ENCODE measurements at places on chromosomes 13 and 19.

DNA sequence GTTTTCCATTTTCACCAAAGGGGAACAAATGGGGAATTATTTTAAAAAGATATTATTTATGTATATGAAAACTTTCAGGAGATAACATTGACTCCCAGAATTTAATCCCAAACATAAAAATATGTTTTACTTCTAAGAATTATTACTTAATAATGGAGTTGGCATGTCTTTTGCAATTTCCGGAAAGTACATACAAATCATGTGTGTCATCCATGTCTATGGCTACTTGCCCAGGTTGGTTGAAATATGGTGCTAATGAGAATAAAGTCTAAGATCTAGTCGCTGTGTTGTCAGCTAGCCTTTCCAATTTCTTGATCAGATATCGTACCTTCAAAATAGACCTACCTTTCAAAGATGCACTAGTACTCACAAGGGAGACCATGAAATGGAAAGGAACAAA lies 1003.2 kb upstream of the PCDH20 start:
- DNase-seq, result no peak

DNA sequence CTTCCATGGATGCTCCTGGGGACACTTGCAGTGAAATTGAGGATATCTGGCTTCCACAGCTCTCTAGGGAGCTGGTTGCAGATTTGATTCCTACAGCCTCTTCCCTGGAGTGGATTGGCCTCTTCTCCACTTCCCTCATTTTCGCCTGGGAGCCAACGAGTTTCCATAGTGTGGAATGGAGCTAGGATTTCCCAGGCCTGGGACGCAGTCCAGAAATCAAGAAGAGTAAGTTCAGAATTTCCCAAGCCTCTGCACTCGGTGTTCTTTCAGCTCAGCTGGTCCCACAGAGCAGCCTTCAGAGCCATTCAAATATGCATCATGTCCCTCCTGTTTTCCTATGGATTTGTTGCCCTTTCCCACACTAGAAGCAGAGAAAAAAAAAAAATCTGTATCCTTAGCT lies 68.2 kb downstream of the RAP2A start:
- no peak for DNase-seq

DNA sequence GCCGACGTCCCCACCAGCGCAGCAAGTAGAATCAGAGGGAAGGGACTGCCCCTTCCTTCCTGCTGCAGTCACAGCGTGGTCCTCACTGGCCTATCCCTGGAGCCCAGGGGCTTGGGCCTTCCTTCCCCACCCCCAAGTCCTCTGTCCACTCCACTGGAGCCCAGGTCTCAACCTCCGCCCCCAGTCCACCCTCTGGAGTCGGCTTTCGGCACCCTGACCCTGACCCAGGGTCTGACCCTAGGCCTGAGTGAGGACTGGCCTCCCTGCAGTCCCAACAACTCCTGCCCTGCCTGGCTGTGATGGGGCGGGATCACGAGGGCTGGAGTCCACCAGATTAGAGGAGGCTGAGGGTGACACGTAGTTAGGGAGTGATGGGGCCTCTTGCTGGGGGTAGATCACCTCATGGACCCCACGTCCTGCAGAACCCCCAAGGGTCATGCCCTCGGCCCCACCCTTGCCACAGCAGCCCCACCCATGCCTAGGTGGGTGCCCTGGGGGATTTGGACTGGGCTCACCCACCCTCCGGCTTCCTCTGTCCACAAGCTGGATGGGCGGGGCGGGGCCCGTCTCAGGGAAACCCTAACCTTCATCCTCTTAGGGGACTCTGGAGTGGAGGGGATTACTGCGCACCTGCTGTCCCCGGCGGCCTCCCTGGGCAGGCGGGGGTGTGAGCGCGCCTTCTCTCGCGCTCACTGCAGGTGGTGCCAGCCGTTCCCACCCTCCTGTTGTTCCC lies 3.8 kb downstream of the RAX2 start:
- DNase-seq, result no peak

GRCh38 chr19:4541114-4541805 lies 1.4 kb upstream of the LRG1 start:
- no peak for DNase-seq

DNA sequence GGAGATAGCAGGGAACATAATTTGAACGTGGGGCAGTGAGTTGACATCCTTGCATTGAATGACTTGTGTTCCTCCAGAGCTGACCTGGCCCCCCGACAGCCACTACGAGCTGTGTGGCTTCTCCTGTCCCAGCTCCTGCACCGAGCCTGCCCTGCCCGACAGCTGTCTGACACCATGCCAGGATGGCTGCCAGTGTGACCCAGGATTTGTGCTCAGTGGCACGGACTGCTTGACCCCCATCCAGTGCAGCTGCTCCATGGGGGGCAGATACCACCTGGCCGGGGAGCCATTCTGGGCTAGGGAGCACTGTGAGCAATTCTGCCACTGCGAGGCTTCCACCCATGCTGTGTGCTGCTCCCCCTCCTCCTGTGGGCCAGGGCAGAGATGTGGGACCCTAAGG lies 29.2 kb upstream of the FXYD3 start:
- DNase-seq, result no peak

DNA sequence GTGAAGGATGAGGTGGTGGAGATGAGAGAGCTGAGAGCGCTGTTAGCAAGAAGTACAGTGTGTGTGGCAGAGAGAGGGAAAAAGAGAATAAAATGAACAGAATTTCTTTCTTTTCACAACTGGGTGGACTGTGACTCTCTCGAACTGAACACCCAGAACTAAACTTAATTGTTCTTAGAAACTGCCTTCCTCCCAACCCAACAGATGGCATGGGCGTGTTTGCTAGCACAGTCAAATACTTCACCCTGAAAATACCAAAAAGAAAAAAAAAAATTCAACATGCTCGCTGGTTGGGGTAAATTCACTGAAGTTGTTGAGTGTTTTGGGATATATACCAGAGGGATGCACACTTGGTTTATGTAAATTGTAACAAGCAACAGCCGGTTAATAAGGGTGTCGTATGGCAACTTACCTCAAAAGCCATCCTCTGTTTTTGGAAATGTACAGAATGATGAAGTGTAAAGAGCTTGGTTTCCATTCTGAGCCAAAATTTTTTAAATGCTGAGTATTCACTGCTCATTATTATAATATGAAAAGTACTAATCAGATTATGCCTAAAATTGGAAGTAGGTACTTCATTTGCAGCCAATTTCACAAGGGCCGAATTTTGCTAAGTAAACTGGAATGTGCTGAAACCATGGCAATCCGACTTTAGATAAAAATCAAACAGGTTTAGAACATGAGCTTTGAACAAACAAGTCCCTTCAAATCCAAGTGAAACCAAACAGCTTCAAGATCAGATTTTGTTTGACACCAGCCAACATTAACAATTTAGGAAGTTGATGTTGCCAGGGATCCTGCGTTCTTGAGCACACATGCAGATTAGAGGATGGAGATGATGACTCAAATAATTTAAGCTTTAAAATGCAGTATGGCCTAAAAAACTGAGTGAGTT lies 115.8 kb downstream of the ZIC5 start:
- no peak for DNase-seq

DNA sequence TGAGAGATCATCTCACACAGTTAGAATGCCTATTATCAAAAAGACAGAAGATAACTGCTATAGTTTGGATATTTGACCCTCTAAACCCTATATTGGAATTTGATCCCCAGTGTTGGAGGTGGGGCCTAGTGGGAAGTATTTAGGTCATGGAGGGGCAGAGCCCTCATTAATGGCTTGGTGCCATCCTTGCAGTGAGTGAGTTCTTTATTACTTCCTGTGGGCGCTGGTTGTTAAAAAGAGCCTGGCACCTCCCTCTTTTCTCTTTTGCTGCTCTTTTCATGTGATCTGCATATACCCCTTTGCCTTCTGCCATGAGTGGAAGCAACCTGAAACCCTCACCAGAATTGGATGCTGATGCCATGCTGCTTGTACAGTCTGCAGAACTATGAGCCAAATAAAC lies 66.8 kb downstream of the TDRD3 start:
- no peak for DNase-seq

Measured in GM12892 (cell line).